Left lung (tissue), 14 donors: ENCODE measurements at places on chromosomes 13 and 19. TPM values are rescaled to one million over a fixed set of nuclear protein-coding genes. Genes with fewer than 3 reads are reported as not detected.

DNA sequence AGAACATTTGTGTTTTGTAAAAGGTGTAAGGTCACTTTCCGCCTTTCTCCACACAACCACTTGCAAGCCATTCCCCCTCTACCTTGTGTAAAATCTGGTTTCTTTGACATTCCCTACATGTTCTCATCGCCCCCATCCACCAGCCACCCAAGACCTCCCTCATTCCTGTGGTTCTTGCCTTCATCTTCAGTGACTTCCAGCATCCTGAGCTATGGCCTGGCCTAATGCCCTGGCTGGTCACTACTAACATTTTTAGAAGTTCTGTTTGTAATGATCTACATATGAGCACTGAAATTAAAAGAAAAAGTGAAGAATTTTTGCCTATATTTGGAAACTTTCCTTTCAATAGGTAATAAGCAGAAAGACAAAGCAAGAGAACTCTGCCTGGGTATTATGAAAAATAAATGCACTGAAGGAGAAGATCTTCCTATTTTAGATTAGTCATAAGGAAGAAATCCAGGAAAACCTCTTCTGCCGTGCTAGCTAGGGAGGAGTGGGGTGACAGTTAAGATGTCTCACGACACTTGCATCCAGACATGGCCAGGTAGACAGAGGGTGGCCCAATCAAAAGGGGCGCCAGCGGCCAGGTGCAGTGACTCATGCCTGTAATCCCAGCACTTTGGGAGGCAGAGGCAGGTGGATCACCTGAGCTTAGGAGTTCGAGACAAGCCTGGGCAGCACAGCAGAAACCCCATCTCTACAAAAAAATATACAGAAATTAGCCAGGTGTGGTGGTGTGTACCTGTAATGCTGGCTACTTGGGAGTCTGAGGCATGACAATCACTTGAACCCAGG lies 28.1 kb upstream of the MPHOSPH8 start:
- no peak for DNase-seq

The GPR4 gene
- total RNA-seq, result 9.5 TPM

The C5AR2 gene
- 11.2 TPM for total RNA-seq

GRCh38 chr13:65623148-65623547 lies 1607.0 kb downstream of the PCDH9 start:
- no peak for DNase-seq

GRCh38 chr19:32651729-32652140 lies 23.2 kb downstream of the ANKRD27 start:
- DNase-seq, result no peak

GRCh38 chr19:2385053-2385721 lies 25.1 kb downstream of the TMPRSS9 start:
- DNase-seq, result no peak

- no peak for DNase-seq
Measured at GRCh38 chr13:27012482-27013197, 159.0 kb downstream of the USP12 start.

DNA sequence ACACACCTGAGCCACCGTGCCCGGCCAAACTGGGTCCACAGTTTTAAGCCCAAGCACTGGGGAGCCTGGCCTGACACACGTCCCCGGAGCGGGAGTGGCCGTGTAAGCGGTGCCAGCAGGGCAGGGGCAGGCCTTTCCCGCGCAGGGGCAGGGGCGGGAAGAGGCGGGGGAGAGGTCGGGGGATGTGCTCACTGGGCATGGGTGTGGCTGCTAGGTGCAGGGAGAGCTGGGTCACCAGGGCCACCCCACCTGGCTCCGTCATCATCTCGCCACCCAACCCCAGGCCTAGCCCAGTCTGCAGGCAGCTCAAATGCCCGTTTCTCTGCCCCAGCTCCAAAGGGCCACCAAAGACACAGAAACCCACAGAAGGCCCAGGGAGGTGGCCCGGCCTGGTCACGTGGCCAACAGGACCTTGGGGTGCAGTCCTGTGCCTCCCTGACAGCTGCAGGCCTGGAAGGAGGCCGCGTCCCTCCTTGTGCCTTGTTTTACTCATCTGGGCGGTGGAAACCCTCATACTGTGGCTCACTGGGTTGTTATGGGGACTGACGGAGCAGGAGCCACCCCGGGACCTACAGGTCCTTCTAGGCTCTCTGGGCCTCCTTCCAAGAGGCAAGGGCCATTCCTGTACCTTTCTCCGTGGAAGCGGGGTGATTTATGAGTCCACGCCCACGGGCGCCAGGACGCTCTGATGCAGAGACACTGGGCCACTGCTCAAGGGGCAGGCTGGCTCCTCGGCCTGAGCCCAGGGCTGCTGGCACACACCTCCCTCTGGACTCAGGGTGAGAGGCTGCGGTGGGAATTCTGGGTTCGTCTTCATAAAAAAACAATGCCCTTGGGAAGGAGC lies 27.7 kb downstream of the MAP2K2 start:
- DNase-seq, result no peak

The IFNL2 gene
- not detected for total RNA-seq

GRCh38 chr19:30376272-30376671 lies 4.1 kb downstream of the ZNF536 start:
- no peak for DNase-seq

- DNase-seq, result no peak
Measured at GRCh38 chr19:55071129-55071502, 4.6 kb upstream of the EPS8L1 start.

GRCh38 chr19:2012941-2013682 lies 2.4 kb downstream of the BTBD2 start:
- DNase-seq, result no peak

The ZNF530 gene
- total RNA-seq, result 3.6 TPM

DNA sequence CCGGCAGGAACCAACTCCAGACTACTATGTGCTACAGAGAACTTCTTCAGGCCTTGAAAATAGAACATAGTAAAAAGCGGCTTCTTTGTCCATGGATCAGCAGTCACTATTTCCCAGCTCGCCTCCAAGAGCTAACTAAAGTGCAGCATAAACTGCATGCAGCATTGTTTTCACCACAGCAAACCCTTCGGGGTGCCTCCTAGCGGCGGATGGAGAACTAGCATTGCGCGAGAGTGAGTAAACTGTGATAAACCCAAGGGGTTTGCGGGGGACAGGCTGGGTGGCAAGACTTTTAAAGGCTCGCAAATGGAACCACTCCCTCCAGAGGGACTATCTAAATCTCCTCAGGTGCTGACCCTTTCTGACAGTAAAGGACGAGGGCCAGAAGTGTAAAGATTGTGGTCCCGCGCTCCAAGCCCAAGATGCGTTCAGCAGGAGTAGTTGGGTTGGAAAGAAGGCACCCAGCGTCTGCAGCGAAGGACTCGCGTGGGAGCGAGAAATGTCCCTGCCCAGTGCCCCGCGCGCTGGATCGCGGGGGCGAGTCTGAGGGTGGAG lies 21.5 kb upstream of the SGCG start:
- peak; percentile 54 for DNase-seq

DNA sequence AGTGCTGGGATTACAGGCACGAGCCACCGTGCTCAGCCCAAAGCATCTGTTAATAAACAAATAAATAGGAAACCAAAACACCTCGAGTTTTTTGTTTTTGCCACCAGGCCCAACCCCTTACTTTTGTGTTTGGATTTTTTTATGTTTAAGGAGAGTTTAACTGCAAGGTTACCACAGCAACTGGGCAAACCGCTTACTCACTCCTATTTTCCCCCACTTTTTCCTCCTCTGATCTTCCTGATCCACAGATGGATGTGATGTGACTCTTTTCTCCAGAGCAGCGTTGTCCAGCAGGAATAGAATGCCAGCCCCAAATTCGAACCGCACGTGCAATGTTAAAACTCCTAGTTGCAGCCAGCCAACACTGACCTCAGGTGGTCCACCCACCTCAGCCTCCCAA lies 2.1 kb upstream of the PNMA8B start:
- peak; percentile 2 for DNase-seq

The PGLYRP1 gene
- 6.3 TPM for total RNA-seq

The LRRC63 gene
- total RNA-seq, result 0.65 TPM

DNA sequence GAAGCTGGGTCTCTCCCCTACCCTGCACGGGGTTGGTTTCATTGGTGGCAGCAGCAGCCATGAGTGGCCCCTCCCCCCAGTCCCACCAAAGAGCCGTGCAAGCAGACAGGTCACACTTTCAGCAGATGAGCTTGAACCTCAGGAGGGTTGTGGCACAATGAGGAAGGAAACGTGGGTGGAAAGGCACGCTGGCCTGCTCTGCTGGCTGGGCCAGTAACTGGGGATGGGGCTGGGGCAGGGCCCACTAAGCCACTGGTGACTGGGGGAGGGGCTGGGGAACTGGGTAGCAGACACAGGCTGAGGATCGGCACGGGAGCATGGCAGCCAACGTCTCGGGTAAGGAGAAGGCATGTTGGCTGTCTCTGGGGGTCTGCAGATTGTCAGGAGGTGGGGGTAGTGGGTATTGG lies at the start of gene P2RY11:
TSS of gene P2RY11 (plus strand) at position 289 of the 407 bp plus-strand sequence. CDS start at position 318, 29 bp downstream.
- DNase-seq, result no peak

DNA sequence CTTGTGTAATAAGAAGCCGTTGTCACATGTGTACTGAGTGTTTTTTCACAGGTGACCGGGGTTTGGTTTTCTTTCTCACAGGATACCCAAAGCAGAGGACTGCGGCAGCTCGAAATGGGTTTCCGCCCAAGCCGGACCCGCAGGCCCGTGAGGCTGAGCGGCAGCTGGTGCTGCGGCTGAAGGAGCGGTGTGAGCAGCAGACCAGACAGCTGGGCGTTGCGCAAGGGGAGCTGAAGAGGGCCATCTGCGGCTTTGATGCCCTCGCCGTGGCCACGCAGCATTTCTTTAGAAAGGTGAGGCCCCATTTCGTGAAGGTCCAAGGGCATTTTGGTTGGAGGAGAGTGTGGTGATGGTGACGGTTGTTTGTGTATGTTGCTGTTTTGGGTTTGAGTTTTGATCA lies 236.3 kb downstream of the SLC7A1 start:
- peak; percentile 74 for DNase-seq

DNA sequence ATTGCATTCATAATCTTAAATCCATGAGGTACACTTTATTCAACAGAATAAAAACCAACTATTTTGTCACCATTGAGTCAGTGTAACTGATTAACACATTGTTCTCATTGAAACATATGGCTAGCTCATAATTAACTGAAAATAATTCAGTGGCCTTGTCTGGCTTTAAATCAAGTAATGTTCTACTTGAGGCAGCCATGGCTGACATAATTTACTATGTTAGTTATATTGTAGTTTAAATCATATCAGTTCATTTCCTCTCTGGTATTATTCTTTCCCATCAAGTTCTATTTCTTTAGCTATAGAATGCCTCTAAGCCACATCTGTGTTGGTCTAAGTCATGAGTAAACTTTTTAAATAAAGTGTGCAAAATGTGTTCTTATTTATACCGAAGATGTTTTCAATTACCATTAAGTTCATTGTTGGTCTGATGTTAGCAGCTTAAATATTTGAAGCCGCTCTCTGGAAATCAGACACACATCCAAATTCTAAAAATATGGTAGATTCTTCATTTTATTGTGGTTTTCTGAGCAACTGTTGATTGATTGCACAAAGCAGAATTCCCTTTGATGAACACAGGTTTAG lies 393.7 kb downstream of the GPC6 start:
- DNase-seq, result no peak

DNA sequence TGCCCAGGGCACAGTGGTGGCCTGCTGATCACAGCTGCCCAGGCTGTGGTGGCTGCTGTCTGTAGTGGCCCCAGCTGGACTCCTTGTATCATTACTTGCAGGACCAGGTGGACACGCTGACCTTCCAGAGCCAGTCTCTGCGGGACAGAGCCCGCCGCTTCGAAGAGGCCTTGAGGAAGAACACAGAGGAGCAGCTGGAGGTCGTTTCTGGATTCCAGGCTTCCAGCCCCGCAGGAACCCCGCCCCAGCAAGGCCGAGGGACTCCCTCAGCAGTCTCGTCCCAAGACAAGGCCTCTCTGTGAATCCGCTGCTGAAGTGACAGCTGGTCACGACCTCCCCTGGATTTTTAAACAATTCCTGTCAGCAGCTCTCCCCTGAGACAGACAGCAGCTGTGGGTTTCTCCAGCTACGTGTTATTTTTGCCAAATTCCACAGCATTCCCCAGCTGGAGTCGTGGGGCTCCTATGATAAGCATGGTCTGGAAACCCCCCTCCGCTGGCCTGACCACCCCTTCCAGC lies 98.3 kb downstream of the SLC7A1 start:
- peak; percentile 94 for DNase-seq

The LGI4 gene
- 1.8 TPM for total RNA-seq

DNA sequence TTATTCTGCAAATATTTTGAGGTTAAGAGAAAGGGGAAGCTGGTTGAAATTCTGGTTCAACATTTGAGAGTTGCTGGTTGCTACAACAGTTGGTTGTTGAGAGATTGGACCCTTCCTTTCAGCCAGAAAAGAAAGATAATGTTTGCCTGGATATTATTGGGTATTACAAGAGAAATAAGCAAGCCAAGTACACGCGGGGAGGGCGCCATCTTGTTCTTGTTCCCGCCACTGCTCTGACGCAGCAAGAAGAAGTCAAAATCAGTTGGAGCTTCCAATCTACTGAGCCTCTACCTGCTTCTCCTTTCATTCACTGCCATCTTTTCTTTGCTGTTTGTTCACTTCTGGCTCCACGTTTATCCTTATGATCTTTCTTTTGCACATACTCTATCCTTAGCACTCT lies 18.4 kb downstream of the BSPH1 start:
- DNase-seq, result no peak

- DNase-seq, result no peak
Measured at GRCh38 chr19:7994114-7994513, 11.3 kb downstream of the ELAVL1 start.

GRCh38 chr19:56272161-56272798 lies at the start of gene EDDM13:
Gene EDDM13, plus strand, starts transcription at chr19:56272748. Its CDS starts 87 bp downstream, at chr19:56272835.
- no peak for DNase-seq

The CEACAM6 gene
- 367 TPM for total RNA-seq

The PPM1N gene
- 2.1 TPM for total RNA-seq

- DNase-seq, result no peak
Measured at GRCh38 chr19:38989066-38989605, 13.6 kb upstream of the FBXO17 start.

GRCh38 chr13:52353193-52353592 lies 52.8 kb downstream of the THSD1 start:
- peak; percentile 26 for DNase-seq

The PCSK4 gene
- total RNA-seq, result 3.2 TPM

The NCAN gene
- not detected for total RNA-seq

The VSIG10L gene
- total RNA-seq, result 3.5 TPM

- no peak for DNase-seq
Measured at GRCh38 chr13:94433055-94433961, 46.2 kb downstream of the DCT start.

DNA sequence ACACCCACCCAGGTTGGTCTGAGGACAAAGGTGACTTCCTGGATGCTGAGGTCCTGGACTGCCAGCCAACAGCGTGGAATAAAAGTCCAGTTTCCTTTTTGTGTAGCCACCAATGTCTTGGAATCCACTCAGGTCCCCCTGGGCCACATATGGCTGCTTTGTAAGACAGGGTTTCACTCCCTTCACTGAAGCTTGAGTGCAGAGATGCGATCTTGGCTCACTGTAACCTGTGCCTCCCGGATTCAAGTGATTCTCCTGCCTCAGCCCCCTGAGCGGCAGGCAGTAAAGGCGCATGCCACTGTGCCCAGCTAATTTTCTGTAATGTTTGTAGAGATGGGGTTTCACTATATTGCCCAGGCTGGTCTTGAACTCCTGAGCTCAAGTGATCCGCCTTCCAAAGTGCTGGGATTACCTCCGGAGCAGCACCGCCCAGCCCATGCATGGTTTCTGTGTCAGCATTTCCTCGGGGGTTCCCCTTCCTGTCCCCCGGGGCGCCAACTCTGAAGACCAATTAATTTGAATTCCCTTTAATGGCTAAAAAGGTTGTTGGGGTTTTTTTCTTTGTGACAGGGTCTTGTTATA lies 17.5 kb downstream of the KANK2 start:
- DNase-seq, result no peak
